Caco-2 (cell line): ENCODE measurements at places on chromosomes 11 and 22. TPM values are rescaled to one million over a fixed set of nuclear protein-coding genes. Genes with fewer than 3 reads are reported as not detected.

DNA sequence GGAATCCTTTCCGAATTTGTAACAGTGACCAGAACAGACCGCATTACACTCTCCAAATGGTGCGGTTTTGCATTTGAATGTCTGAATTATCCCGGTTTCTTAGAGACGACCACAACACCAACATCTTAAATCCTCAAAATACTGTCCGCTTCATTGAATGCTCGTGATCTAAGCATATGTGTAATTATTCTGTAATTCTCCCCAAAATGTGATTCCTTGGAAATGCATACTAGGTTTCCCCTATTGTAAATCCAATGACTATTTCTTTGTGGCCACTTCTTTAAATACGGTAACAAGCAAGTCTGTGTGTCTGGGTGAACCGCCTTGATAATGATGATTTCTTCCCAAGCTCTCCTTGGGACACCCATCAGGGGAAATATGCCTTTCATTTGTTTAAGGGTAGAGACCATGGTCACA, 87.3 kb upstream of the DBX1 start:
- DNase-seq = no peak

GRCh38 chr11:100563541-100564280, 123.4 kb upstream of the ARHGAP42 start:
- DNase-seq = no peak

- no peak for DNase-seq
These were observed 760.3 kb downstream of the CNTN5 start for GRCh38 chr11:99781074-99781473.

GRCh38 chr11:67415501-67416304, at the start of gene CARNS1:
TSS of gene CARNS1 (plus strand) at chr11:67415678. CDS start at chr11:67416200, 522 bp downstream.
- DNase-seq = no peak

GRCh38 chr11:2294926-2295290, 6.8 kb downstream of the C11orf21 start:
- DNase-seq = peak; percentile 15

GRCh38 chr11:11167806-11168205, 185.2 kb downstream of the CSNK2A3 start:
- no peak for DNase-seq

DNA sequence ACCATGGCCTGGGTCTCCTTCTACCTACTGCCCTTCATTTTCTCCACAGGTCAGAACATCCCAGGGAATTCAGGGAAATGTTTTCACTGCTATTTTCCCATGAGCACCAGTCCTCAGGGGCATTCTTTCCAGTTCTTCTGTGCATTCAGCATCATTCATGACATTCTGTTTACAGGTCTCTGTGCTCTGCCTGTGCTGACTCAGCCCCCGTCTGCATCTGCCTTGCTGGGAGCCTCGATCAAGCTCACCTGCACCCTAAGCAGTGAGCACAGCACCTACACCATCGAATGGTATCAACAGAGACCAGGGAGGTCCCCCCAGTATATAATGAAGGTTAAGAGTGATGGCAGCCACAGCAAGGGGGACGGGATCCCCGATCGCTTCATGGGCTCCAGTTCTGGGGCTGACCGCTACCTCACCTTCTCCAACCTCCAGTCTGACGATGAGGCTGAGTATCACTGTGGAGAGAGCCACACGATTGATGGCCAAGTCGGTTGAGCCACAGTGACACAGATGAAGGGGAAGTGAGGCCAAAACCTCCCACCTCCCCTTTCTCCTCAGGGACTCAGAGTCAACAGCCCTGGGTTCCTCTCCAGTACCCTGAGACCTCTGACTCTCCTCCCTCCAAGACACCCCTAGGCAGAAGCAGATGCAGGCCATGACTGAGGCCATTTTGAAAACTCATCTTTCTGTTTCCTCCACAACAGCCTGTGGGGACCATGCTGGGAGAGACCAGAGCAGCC, 15.9 kb upstream of the IGLL5 start:
- no peak for DNase-seq

- DNase-seq = no peak
These were observed 486.9 kb downstream of the MIAT start for GRCh38 chr22:27144321-27144720.

- no peak for DNase-seq
These were observed 620 bp downstream of the OR4C16 start for GRCh38 chr11:55572548-55572947.

DNA sequence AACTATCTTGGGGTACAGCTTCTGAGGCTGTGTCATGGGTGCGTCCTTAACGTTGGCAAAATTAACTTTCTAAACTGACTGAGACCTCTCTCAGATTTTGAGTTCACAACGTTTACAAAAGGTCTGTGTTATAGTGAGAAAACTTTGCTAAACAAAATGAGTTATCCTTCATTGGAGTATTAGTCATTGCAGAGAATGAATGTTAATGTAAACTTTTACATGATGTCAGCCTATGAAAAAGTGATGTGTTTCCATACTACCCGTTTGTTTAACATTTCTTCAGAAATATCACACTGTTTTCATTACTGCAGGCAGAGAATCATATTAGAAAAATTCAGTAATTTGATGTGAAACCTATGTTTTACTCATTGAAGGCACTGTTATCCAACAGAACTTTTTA, 32.1 kb downstream of the HSD17B12 start:
- DNase-seq = no peak

DNA sequence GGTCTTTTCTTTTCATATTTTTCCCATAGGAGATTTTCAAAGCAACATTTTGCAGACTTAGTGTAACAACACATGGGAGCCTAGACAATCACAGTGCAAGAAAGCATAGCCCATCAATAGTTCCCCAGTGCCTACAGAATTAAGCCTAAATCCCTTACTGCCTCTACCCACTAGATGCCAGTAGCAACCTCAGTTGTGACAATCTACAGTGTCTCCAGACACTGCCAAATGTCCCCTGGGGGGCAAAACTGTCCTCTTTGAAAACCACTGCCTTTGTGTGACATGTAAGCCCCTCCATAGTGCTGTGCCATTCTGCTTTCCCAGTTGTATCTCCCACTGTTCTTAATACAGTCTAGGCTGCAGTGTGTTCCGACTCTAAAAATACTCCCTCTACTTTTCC, 1329.0 kb downstream of the LRRC4C start:
- peak; percentile 6 for DNase-seq

Gene LRRN4CL
- 0.35 and 0.64 TPM in 2 replicates for total RNA-seq

Gene CRYBA4
- 0.68 TPM in 1 of 2 replicates, not detected in the other for total RNA-seq

Gene MMP3
- total RNA-seq = 0.42 TPM in 1 of 2 replicates, not detected in the other

Gene TMPRSS4
- 83.2 and 86.4 TPM in 2 replicates for total RNA-seq

Gene KRTAP5-10
- total RNA-seq = not detected in 2 replicates
